ENCODE measurements at places on chromosomes 13 and 19. TPM values are rescaled to one million over a fixed set of nuclear protein-coding genes. Genes with fewer than 3 reads are reported as not detected.

The GATAD2A gene
- polyA plus RNA-seq = 22.0 TPM

The GCDH gene
- 11.4 TPM for polyA plus RNA-seq

The CPAMD8 gene
- polyA plus RNA-seq = 0.38 TPM

The TPTE2 gene
- polyA plus RNA-seq = not detected

- no peak for DNase-seq
Observed at GRCh38 chr13:110758195-110758805, 44.8 kb downstream of the ING1 start.

- no peak for DNase-seq
Observed at GRCh38 chr19:52734331-52734892, 432 bp downstream of the ZNF611 start.

- DNase-seq = no peak
Observed at GRCh38 chr13:26021516-26021915, 30.3 kb downstream of the SHISA2 start.

DNA sequence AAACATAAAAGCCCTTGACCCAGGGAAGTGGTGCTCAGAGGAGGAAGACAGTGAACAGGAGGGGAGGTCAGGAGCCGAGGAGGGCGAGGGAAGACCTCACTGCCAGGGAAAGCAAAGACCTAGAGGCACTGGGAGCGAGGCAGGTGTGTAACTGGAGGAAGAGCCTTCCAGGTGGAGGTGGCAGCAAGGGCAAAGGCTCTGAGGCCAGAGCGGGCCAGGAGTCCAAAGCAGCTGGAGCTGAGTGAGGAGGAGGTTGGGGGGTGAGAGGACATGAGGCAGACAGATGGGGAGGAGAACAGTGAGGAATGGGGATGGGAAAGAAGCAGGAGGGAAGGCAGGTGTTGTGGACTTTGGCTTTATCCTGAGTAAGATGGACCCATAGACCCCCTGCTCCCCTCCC lies 3.7 kb downstream of the UPK1A start:
- no peak for DNase-seq
